ENCODE measurements at places on chromosomes 4 and X.

DNA sequence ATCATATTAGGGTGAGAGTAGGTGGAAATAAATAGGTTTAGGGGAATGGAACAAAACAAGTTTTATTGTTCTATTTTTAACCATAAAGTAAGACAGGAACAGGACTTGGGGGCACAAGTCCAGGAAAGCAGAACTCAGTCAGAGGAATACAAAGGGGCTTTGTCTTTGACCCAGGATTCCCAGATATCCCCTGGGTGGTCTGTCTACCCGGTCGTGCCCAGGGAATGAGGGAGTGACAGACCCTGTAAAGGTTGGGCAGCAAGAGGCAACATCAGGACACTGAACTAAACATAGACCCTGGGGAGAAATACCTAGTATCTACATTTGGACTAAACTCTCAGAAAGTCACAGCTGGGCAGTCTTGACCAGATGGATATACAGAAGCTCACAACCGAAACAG lies 50.6 kb downstream of the PTCHD1 start:
- no peak for DNase-seq

GRCh38 chrX:139815771-139816170 lies 107.8 kb upstream of the MCF2 start:
- no peak for DNase-seq

DNA sequence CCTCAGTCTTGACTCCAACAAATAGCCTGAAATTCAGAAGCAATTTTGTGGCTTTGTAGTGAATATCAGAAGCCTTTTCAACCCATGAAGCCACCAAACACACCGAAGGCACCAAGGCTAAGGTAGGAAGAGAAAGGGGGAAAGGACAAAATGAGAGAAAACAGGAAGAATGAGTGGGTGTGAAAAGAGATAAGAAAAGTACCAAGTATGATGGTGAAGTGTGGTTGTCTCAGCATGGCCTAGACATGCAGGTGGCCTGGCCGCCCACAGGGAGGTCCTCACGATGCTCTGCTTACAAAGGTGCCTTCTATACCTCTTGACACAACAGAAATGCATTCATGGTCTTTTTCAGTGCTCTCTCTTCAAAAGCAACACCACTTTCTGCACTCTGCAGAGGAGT lies 34.9 kb downstream of the ACSL1 start:
- DNase-seq: no peak

DNA sequence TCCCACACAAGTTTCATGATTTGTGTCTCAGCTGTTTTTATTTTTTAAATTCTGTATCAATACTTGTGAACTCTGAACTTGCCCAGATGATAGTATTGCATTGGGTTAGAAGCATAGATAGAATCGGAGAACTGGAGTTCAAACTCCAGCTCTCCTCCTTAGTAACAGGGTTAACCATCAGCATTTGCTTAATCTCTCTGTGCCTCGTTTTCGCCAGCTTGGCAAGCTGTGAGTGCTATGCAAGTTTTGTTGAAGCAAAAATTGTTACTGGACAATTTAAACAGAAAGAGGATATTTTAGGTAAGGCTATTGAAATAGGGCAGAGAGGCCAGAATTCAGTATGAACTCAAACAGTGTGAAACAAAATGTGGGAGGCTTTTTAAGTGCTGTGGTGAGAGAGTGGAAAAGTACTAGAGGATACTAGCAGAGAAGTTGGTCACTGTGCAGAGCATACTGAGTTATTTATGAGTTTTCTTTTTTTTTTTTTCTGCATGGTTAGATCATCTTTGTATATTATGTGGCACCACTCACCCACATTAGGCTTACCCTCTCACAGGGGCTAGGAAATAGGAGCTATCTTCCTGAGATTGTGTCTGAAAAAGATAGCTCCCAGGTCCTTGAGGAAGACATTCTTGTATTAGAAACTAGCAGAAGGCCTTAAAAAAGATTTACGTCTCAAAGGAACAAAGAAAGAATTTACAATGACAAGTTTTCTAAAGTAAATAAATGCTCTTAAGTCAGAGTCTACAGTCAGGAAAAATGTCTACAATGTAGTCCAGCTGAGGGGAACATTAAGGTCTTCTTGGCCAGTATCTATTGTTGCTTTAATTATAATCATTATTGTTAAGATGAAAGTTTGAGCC lies 1126.6 kb downstream of the FAT4 start:
- DNase-seq: no peak

DNA sequence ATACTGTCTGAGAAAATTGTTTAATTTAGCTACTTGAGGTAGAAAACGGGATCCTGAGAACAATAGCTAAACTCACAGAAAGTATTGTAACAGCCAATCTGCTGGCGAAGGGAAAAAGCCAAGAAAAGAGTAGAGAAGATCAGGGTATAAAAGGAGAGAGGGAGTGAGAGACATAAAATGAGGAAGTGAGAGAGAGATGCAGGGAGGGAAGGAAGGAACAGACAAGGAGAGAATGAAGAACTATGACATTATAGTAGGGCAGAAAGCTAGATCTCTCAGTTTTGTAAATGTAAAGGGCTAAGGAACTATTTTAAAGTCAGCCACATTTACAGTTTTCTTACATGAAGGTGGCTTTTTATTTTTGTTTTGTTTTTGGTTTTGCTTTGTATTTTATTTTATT lies 1.6 kb upstream of the GIMD1 start:
- DNase-seq: no peak

- DNase-seq: no peak
These were observed 41.5 kb downstream of the CLCN4 start for GRCh38 chrX:10198254-10198653.

GRCh38 chr4:139754938-139755337 lies 89.3 kb downstream of the MGST2 start:
- DNase-seq: no peak

DNA sequence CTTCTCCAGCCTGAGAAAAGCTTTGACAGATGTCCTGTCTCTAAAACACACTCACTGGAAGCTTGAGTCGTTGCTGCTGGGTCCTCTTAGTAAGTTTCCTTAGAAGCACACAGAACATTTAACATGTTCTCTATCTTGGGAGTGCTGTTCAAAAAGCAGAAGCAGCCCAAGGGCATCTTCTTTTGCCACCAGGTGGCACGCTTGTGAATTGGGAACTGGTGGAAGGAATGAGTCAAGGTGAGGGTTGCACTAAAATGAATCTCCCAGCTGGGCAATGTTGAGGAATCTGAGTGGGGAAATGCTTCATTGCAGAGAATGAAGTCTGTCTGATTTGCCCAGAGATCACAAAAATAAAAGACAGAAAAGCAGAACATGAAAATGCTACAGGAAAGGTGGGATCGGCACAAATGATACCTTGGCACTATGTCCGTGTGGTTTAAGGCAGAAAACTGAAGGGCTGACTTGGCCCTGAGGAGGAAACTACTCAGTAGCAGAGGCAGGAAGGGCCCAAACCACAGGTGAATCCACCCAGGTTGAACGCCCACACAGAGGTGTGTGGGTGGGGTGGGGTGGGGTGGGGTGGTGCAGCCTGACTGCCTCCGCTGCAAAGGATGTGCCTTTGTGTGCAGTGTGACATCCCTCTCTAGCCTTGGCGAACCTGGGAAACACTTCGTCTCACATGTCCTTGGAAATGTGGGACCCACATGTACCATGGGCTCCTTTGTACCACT lies 26.0 kb downstream of the KIT start:
- peak; percentile 16 for DNase-seq

DNA sequence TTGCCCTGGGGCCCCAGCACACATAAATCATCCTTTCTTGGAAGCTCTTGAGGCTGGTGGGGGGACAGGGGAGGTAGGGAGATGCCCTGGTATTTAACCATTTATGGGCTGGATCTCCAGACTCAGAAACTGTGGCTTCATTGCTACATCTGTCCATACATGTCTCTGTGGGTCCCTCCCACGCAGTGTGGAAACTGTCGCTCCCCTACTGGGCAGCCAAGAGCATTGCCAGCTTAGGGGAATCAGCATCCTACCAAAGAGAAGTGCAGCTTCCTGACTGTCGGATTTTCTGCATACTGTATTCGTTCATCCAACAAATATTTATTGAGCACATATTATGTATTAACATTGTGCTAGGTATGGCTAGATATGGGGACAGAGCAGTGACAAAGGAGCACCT lies 3.7 kb downstream of the GRIPAP1 start:
- DNase-seq: no peak
